ENCODE measurements at places on chromosomes 3 and 15.
A peak's percentile ranks its signal among the peaks of the same experiment; 100 is the strongest.

- no peak for DNase-seq
Measured at GRCh38 chr3:20325563-20325962, 139.6 kb upstream of the SGO1 start.

DNA sequence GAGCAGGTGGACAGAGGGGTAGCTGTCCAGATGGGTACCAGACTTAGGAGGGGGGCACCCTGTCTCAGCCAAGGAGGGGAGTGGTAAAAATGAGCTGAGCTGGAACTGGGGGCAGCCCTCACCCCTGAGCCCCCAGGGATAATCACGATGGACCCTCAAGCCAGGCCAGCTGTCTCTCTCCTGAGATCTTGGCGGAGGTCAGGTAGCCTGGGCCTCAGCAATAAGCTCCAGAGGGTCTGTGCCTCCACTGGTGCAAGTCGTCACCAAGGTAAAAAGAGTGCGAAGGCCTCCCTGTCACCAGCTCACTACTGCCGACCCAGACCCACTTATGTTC is 5.1 kb downstream of the SLC38A3 start:
- no peak for DNase-seq

GRCh38 chr3:100810671-100811070 is 101.4 kb downstream of the TFG start:
- DNase-seq: no peak

- no peak for DNase-seq
Measured at GRCh38 chr3:16935781-16936180, 51.0 kb downstream of the PLCL2 start.

DNA sequence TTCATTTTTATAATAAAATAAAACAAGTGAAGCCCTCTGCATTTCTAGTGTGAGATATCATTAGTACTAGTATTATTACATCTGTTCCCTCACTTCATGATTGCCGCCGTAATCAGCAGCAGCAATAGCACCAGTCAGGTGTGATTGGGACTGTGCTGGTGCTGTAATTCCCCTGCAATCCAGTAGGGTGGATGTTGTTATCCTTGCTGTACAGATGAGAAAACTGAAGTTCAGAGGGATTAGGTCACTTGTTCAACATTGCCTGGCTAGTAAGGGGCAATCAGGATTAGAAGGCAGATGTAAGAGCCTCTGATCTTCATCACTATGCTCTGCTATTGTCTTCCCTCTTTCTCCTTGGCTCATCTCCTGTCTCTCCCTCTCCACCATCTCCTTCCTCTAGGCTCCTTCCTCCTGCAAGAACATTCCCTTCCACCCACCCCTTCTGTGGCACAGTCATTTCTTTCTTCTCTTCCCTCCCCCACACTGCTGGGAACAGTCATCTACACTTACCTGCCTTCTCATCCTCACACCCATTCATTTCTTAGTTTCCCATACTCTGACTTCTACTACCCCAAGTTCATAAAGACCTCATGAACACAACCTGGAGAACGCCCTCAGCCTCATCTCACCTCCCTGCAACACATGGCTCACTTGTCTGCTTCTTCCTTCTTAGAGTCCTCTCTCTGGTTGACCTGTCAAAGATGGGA is 29.7 kb downstream of the CRYGS start:
- no peak for DNase-seq

- no peak for DNase-seq
Measured at GRCh38 chr3:41234823-41235721, 35.8 kb downstream of the CTNNB1 start.

GRCh38 chr15:25860885-25861866 is 2.0 kb downstream of the ATP10A start:
- no peak for DNase-seq

GRCh38 chr3:183954875-183955274 is 62.8 kb downstream of the ABCC5 start:
- DNase-seq: peak; percentile 67

- no peak for DNase-seq
Measured at GRCh38 chr15:58522391-58522790, 90.6 kb downstream of the LIPC start.

DNA sequence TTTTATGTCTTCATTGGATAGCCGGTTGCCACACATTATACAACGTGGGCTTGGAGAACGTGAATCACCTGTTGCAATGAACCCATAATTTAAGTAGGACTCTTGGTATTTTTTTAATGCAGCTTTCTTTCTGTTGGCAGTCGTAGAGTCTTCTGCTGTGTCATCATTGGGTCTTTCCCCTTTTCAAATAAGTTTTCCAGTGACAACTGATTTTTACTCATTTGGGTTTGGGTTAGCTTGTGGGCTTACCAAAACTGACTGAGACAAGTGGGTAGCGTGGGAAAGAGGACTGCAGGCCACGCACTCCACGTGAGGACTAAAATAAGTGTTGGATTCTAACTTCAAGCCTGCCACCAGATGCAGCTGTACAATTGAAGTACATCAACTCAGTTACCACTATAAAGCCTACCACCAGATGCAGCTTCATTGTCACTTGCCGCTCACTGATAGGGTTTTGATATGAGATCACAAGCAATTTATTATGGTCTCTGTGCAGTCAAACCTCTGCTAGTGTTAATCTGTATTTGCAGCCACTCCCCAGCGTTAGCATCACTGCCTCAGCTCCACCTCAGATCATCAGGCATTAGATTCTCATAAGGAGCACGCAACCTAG is 6.4 kb upstream of the CAPN7 start:
- DNase-seq: no peak

DNA sequence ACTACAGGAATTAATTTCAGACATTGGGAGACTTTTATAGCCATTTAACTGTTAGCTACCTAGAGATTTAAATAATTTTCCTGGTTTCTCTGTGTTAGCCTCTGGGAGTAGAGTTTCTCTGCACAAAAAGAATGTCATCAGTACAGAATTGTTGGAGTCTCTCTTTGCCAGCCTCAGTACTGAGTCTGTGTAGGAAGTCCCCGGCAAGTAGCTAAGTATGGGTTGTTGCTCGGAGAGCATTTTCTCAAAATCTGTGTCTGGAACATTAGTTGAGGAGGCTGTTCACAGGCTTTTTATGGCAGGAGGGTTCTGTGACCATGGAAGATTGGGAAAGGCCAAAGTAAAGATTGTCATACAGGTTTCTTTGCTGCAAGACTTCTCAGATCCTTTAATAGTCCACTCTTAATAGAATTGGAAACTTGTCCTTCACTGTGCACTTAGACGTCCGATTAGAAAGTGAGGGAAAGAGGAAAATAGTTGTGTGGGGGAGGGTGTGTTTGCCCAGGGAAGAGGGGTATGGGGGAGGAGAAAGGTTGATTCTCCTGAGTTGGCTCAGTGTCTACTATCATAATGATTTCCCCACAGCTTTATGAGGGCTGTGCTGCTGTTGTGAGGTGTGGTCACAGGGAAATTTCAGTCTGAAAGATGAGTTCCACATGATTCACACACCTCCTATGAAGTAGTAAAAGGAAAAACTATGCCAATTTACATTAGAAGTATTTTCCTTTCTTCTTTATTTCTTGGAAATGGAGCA is 207.1 kb downstream of the PTPRG start:
- no peak for DNase-seq

DNA sequence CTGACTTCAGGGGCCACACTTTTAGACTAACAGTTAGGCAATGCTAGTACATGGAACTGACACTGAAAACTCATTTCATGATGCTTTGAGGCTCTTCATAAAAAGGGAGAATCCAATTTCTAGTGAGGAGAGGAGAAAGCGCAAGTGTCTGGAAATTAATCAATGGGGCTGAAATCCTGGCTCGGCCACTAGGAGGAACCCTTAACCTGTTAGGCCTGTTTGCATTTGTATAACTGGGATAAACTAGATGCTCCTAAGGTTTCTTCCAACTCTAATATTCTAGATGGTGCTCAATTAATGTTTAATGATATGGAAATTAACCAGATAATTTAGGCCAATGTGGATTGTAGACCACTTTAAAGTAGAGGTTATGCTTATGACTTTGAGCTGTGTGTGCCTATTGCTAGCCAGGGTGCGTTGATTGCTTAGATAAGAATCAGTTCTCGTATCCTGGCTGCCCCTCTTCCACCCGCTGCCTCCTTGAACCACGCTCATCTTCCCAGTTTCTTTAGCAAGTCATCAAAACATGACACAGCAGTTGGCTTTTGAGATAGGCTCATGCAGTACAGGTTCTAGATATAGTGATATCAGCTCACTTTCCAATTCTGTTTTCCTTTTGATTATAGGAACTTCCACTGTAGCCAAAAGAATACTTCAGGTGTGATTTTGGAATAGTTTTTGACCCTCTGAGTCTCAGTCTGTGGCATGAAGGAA is 16.8 kb upstream of the CRBN start:
- peak; percentile 21 for DNase-seq

DNA sequence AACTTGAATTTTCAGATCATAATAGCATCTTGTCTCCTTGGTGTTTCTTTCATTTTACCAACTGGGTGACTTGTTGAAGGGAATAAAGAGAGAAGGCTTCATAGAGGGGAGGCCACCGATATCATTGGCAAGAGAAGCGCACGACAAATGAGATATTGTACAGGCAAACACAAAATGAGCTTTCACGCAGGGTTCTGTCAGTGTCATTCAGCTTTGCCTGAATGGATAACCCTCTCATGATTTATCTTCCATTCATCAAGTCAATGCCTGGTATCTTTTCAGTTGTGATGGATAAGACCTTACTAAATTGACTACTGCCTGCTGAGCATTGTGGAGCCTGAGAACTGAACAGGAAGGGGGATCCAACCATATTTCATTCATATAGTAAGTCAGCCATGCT is 188.6 kb upstream of the EPHA3 start:
- no peak for DNase-seq

- DNase-seq: no peak
Measured at GRCh38 chr3:57530071-57530608, 14.0 kb downstream of the DNAH12 start.

DNA sequence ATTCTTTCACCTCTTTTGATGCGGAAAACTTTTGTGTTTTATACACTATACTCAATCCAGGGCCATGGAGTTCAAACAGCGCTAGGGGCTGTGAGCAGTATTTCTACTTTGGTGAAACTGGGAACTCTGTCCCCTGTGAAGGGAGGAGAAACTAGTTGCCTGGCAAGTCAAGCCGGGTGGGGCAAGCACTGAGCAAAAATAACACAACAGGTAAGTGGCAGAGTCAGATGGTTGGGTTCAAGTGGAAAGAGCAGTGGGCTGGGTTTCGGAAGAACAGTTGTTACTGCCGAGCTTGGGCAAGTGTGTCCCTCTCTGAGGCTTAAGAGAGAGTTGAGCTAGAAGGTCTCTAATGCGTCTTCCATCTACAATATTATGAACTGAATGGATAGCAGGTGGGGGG is 59.7 kb upstream of the ROPN1 start:
- DNase-seq: no peak

- no peak for DNase-seq
Measured at GRCh38 chr3:14133188-14133800, 8.4 kb downstream of the TMEM43 start.

DNA sequence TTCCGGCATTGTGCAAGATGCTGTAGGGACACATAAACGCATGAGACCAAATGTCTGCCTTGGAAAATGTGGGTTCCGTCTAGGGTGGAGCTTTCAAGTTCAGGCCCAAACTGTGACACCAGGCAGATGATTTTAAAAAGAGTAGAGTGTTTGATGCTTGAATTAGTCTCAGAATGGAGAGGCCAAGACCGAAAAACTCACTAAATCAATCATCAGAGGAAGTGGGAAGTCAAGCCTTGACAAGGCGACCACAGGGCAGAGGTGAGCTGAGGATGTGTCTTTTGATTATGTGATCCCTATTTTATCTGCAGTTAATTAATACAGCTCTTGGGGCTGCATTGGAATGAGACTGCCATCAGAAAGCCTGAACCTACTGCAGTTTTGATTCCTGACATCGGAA is 275.4 kb downstream of the ABHD5 start:
- no peak for DNase-seq

DNA sequence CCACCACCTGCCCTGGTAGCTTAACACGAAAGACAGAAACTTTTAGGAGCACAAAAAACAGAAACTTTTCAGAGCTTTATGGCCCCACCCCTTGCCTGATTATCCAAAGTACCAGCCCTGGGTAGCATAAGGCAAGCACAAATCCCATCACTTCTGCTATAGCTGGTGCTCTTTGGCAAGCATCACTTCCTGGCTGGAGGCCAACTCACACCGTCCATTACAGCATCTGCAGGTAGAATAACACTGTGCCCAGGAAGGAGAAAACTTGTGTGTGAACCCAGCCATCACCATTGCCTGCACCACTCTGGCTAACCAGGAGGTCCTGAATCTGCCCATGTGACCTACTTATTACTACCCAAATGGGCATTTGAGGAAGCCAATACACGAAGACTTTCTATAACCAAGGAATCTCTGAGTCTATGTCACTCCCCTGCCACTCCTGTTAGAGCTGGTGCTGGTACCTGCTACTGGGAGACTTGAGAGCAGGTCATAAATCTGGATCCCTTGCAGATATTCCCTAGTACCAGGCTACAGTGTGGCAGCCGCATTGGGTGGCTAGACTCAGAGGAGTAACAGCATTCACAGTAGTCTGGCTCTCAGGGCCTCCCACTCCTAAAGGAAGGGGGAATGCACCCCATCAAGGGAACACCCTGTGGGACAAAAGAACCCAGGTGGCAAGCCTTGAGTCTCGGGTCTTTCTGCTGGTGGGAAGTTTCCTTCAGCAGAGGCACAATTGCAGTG is 73.3 kb upstream of the AKAP13 start:
- no peak for DNase-seq

DNA sequence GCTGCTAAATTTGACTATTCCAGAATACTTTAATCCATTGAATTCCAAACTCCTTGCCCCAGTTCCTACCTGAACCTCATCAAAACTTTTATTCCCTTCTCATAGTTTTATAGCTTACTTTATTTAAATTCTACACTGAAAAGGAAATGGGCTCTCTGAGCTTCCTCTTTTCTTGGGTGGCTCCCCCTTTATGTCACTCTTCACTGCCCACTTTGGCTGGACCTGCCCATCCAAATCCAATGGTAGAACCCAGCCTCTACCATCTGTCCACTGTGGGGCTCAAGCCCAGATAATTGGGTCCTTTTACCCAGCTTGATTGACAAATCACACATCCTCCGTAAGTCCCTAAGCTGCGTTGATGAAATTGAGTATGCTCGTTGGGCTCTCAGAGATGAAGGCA is 216.5 kb downstream of the BBX start:
- no peak for DNase-seq

- DNase-seq: no peak
Measured at GRCh38 chr3:114841515-114841914, 305.6 kb downstream of the ZBTB20 start.

DNA sequence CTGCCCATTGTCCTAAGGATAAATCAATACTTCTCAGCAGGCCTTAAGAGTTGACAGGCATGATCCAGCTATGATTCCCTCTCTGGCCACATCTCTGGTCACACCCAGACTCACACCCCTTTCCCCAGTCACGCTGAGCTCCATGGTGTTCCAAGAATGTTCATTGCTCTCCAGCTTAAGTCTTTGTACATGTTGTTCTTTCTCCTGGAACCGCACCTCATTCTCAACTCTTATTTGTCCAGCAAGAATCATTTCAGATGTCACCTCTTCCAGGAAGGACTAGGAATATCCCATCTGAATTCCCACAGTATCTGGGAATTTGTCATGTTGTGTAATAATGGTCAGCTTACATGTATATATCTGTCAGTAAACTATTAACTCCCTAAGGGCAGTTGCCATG is 118.3 kb upstream of the GALNT15 start:
- no peak for DNase-seq

- DNase-seq: no peak
Measured at GRCh38 chr3:187926620-187927019, 181.4 kb upstream of the BCL6 start.

GRCh38 chr3:63519426-63519825 is 133.0 kb upstream of the SNTN start:
- DNase-seq: no peak

All from ELF-1 (cell line).